ENCODE measurements at places on chromosomes 5 and 9.
A peak's percentile ranks its signal among the peaks of the same experiment; 100 is the strongest.

- no peak for DNase-seq
Observed at GRCh38 chr9:32427111-32427873, 42.8 kb downstream of the ACO1 start.

DNA sequence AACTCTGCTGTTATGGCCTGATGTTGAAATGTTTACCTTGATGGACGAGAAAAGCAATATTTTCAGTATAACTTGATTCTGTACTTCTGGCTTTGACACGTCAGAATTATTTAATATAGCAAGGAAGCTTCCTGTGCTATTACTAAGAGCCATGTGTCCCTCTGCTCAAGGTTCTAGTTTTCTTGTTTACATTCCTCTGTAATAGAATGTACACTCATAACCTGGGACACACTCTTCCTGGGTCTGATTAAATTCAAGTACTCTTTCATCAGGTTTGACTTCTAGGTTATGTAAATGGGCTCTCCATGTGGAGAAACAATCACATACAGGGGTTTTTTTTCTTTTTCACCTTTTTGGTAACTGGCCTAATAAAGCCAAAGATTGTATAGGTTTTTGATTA is 33.1 kb downstream of the GTF3C4 start:
- no peak for DNase-seq

GRCh38 chr5:142860270-142860669 is 90.1 kb downstream of the ARHGAP26 start:
- no peak for DNase-seq

DNA sequence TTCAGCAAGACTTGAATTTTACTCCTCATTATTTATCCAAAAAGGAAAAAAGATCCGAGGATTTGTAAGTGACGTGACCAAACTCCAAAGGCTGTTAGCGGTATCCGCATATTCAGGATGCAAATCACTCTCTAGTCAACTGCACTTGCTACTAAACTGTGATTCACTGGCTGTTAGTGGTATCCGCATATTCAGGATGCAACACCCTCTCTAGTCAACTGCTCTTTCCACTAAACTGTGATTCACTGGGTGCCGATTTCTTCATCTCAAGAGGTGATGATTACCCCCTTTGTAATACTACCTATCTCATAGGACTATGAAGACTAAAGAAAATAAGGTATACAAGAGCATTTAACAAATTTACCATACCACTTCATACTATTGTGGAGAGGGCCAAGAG is 5.7 kb downstream of the MAPKAP1 start:
- DNase-seq: no peak

GRCh38 chr5:135462304-135462703 is 10.2 kb upstream of the TIFAB start:
- peak; percentile 86 for DNase-seq

DNA sequence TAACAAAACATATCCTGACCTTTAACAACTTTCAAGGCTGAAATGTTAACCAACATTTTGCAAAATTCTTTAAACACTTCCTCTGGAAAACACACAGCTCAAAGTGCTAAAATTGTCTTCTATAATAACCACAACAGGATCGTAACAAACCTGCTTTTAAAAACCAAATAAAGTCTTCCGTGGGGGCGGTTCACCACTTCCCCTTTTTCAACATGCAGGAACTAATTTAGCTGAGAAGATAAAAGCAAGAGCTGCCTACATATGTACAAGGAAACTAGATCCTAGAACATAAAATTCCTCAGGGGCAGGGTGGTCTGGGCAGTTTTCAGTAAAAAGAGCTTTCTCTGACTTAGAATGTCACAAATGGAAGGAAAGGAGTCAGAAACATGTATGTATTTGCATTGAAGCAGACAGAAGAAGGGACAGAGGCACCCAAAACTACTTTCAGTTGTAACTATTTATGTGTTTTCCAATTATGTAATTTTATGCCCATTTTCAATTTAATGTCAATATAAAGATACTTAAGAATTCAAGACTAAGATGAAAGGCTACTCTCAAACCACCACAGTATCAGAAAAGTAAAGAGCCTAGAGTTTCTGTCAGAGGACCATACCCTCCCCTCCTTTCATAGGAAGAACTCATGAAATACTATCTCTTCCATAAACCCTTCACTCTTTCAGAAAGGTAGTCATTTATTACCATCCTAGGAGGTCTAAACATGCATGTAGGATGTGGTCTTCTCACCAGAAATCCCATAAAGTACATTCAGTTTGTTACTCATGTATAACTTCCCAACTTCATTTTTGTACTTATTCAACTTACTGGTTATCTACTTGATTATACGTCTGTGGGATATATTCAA is 185.9 kb upstream of the RASA1 start:
- no peak for DNase-seq

GRCh38 chr9:79667120-79667519 is 95.4 kb downstream of the TLE4 start:
- DNase-seq: no peak
